ENCODE measurements at places on chromosomes 4 and X. TPM values are rescaled to one million over a fixed set of nuclear protein-coding genes. Genes with fewer than 3 reads are reported as not detected.

Gene CACNA1F
- total RNA-seq: not detected

Gene CSN1S1
- not detected for total RNA-seq

Gene RHOXF2
- not detected for total RNA-seq

Gene VCX2
- not detected for total RNA-seq

Gene PRSS12
- 10.9 TPM for total RNA-seq

Gene TCEANC
- 2.2 TPM for total RNA-seq

Gene RAB40AL
- 0.40 TPM for total RNA-seq

Gene NPNT
- total RNA-seq: not detected

Gene GUCY2F
- total RNA-seq: 0.06 TPM

Gene STATH
- not detected for total RNA-seq

Gene IGFBP7
- total RNA-seq: 173 TPM

Gene GABRE
- total RNA-seq: 3.0 TPM

Gene PPEF1
- total RNA-seq: 0.80 TPM

Gene TLR10
- not detected for total RNA-seq

Gene PPP4R3C
- total RNA-seq: 0.74 TPM

Gene MAGEB10
- total RNA-seq: 1.5 TPM

Gene HMGB3
- 105 TPM for total RNA-seq

Gene MAGEB2
- total RNA-seq: 42.1 TPM

Gene FBXO8
- total RNA-seq: 11.5 TPM

Gene NUP62CL
- total RNA-seq: 2.2 TPM

Gene NALF2
- total RNA-seq: 0.51 TPM

Gene HSFX2
- total RNA-seq: not detected

Gene HMGN5
- total RNA-seq: 9.1 TPM

Gene TFE3
- 24.5 TPM for total RNA-seq
